ENCODE measurements at places on chromosomes 6 and 20.
A peak's percentile ranks its signal among the peaks of the same experiment; 100 is the strongest.

DNA sequence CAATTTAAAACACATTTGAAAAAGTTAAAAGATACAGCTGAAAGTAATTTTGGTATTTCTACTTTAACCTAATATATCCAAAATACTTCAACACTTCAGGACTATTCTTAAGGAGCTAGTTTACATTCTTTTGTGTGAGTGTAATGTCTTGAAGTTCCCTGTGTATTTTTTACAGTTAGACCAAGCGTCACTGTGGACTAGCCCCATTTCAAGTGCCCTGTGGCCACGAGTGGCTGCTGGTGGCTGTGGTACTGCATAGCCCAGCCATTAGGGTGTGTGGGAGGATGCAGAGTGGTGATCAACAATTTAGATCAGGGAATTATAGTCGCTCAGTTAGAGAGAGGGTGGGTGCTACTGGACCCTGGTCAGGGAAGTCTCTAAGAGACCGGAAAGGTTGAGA, 869 bp upstream of the CST5 start:
- no peak for DNase-seq

DNA sequence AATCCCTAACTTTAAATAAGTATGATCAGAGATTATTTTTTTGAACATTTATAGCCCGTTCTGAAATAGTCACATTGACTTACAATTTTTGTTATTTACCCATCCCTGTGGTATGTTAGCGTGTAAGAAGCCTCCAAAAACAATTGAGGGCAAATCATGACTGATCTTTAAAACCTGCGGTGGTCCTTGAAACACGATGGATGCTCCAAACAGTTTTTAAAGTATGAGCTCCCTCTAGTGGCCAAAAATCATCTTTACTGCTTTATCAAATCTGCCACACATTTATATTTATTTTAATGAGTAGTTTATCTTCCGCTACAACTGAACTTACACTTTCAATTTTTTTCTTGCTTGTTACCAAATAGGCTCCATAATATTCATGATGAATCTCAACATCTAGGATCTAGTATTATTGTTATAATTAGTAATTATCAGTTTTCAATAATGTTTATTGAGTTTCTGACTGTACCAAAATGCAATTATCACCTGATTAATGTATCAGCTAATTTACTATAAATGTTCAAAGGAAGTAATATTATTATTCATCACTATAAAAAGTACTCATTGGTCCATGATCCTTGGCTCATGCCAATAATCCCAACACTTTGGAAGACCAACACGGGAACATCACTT, 52.2 kb downstream of the MARCKS start:
- DNase-seq: peak; percentile 17

GRCh38 chr6:141728330-141728729, 404.4 kb upstream of the GJE1 start:
- DNase-seq: no peak

DNA sequence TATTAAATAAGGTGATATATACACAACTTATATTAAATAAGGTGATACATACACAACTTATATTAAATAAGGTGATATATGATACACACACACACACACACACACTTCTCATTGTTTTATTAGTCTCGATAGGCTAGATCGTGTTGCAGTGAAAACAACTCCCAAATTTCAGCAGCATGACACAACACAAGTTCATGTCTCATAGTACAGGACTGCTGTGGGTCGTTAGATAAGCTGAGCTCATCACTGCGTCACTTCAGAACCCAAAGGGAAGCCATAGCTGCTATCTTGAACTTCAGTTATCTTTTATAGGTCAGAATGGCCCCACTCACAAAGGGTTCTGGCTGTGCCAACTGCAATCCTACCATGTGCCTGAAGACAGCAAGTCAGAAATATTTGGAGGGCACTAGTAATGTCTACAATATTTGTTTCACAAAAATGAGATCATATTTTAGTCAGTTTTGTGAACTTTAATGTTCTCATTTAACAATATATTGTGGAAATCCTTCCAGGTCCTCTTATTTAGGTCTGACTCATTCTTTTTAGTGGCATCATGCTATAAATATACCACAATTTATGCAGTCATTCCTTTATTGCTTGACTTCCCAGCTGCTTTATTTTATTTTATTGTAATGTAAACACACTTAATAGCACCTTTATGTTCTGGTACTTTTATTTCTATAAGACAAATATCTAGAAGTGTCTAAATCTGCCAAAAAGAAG, 290.2 kb downstream of the PHACTR1 start:
- no peak for DNase-seq

- DNase-seq: peak; percentile 26
Observed at GRCh38 chr6:105402090-105402938, 568 bp downstream of the PREP start.

GRCh38 chr6:149940672-149940982, 1.2 kb upstream of the ULBP2 start:
- no peak for DNase-seq

DNA sequence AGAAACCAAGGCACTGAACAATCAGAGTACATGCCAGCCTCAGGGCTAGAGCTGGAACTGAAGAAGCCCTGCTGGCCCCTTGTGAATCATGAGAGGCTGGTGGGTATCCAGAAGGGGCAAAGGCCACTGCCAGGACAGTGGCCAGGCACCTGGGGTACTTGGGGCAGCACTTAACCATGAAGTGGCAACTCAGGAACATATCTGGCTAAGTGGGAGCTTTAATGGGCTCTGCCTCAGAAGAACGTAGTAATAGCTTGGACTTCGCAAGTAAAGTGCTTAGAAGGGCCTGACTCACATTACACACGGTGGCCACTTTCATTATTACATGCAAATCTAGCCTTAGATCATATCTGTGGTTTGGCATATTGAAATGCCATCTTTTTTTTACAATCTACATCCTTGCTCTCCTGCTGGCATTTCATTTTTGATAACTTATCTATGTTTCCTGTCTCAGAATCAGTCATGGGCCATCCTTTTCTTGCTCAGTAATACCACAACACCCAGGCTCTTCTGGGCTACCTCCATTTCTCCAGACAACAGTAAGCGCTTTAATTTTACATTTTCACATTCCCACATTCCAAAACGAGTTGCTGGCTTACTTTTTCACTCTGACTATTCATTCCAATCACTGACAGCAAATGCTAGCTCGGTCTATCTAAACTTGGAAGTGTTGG, 21.6 kb downstream of the NAPB start:
- no peak for DNase-seq

DNA sequence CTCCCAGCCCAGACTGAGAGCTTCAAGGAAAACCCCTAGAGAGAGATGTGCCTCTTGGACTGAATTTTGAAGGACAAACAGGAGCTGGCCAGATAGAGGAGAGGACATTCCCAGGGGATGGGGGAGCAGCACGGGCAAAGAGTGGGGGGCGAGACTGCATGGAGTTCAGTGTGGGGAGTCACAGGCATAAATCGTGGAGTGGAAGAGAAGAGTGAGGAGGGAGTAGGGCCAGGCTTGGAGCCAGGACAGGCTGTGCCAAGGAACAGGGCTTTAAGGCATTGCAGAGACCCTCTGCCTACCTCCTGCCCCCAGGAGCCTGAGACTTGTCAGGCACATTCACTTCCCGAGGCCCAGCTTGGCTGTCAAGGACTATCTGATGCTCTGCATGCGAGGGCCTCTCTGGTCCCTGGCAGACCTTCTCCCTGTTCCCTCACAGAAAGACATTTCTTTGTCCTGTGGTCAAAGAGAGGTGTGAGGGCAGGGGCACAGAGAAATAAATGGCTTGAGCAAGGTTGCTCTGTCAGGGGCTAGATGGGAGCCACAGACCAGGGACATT, 5.2 kb upstream of the SLC22A7 start:
- DNase-seq: no peak

DNA sequence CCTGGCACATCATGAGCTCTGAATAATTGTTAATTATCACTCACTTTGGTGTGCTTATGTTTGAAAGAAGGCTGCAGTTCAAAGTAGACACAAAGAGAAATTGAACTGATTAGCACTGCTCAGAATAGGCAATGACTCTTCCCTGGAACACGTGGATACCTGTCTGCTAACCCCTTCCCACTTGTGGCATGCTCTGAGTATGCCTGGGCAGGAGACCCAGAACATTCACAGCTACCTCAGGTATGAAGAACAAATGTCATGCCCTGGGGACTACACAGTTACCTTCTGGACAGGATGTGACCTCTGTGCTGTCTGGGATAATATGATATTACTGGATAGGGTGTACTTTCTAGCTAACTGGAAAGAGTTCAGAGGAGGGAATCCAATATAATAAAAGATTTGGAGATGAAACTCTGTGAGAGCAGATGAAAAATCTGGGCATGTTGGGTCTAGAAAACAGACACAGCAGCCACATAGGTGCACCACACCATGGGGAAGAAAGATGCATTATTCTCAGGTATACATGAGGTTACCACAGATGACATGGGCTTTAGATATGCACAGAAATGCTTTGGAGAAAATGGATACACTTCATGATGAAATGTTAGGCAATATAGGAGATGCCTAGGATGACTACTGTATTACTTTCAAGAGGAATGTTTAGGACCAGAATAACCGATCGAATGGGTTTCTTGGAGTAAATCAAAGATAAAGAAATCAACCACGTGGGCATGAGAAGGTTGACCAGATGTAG, 324.2 kb upstream of the PREP start:
- no peak for DNase-seq

DNA sequence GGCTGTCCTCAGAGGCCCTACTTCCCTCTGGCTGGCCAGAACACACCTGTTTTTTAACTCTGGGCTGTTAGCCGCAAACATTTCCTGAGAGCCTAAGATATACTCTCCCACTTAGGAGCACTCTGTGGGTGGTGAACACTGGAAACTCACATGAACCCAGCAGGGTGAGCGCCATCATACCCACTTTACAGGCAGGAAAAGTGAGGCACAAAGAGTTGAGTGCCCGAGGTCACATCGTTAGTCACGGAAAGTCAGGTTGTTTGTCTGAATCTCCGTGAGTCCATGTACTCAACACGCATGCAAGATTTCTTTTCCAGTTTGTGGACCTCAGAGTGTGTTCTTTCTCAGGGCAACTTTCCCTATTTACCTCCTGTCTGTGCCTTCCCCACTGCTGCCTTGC, 1.9 kb downstream of the BAK1 start:
- DNase-seq: no peak

DNA sequence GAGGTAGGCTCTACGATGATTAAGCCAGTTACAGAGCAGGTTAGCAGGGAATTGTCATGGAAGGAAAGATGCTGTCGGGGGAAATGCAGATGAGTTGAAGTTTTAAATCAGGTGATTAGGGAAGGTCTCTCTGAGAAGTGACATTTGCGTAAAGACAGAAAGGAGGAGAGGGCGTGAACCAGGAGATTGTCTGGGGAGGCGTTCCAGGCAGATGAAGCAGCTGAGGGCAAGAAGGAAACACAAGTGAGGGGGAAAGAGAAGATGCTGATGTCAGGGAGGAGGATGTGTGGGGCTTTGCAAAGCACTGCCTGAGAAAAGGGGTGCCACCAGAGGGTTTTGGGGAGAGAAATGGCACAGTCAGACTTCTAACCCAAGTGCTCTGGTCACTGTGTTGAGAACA, 2.5 kb upstream of the TMEM14B start:
- DNase-seq: no peak

GRCh38 chr20:17609811-17610377, 40.0 kb downstream of the DSTN start:
- DNase-seq: no peak

DNA sequence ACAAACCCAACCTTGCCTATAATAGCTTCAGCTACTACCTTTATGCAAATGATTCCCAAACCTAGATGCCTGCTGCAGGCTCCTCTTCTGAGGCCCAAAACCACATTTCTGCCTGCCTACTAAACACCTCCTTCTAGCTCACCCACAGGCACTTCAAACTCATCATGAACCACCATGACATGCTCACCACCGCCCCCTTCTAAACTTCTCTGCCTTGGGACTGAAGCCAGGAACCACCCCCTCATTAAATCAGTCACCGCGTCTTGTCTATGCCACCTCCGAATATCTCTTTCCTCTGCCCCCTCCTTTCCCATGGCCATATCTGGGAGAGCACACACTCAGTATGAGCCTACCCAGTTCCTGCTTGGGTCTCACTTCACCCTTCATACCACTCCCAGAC, 101.2 kb downstream of the SNAP25 start:
- DNase-seq: no peak

- peak; percentile 58 for DNase-seq
Observed at GRCh38 chr20:36574366-36575135, 1.2 kb downstream of the TGIF2 start.

DNA sequence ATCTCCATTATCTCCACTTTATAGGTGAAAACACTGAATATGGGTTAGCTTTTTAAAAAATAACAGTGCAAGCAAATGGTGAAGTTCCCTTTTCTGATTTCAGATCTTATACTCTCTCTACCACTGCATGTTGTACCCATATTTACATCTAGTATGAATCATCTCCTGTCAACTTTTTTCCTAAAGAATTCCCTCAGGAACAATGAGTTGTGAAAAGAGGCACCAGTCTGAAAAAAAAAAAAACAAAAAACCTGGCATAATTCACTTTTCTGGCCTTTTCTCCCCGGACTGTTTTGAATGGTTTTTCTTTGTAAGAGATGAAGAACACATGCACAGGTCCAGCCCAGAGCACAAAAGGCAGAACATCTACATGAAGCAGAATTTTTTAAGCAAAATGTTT, 596.0 kb downstream of the COL12A1 start:
- DNase-seq: no peak

- no peak for DNase-seq
Observed at GRCh38 chr6:32436995-32437836, 2.5 kb upstream of the HLA-DRA start.

GRCh38 chr6:131004936-131005335, 58.1 kb downstream of the EPB41L2 start:
- DNase-seq: no peak

DNA sequence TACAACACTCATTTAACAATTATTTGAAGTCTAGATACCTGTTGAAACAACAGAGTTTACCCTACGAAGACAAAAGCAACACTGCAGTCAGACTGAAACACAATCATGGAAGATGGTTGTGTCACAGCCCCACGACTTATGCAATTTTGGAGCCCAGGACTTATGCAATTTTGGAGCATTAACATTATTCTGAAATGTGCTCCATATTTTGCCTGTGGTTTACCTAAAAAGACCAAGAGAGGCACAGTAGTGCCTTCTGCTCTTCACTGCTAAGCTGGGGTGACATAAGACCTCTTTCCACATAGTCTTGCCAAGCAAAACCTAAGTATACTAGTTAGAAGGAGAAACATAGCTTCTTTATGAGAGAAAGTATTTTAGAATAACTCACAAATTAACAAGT, 216.5 kb downstream of the PTPRK start:
- no peak for DNase-seq

DNA sequence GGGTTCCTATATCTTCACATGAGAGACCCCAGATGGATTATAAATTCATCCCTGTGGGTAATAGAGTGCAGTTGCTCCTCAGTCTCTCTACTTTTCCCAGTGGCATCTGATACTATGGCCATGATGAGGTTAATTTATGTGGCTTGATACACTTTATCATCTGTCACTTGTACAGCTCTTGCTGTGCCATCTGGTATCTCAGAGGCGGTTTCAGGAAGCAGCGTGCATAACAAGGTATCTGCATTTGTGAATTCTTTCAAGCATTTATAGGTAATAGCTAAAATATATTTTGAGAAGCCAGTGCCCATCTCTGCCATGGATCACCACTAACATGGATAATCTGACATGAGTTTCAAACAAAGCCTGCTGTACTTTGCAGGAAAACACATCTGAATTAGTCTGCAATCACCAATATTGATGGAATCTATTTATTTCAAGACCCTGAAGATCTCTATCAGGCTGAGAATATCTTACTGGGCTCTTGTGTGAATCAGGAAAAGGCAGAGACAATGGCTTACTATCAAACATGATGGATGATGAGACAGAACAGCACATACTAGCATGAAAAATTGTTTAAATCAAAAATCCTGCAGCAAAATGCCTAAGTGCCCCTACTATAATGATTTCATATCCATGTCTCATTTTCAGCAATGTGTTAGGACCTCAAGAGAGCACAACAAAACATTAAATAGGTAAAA, 548.7 kb upstream of the MAP3K7 start:
- DNase-seq: no peak
